ENCODE measurements at places on chromosomes 6 and 20.

DNA sequence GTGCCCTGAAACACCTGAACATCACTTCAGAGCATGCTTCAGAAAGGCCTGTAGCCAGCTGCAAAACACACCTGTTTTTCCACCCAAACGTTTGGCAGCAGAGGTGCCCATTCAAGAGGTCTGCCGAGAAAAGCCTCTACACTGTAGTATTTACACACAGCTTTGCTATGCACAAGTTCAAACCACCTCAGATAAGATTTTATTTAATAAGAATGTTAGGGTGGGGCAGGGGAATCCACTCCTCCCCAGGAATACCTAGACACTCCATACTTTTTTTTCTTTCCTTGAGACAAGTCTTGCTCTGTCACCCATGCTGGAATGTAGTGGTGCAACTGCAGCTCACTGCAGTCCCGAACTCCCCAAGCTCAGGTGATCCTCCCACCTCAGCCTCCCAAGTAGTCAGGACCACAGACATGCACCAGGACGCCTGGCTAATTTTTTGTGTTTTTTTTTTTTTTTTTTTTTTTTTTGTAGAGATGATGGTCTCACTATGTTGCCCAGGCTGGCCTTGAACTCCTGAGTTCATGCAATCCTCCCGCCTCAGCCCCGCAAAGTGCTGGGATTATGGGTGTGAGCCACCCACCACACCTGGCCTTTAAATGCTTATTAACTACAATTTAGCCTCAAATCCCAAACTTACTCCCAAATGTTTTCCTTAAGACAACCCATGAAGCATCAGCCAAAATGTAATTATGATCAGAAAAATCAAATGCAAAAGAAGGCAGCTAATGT, 9.7 kb downstream of the MRPL14 start:
- DNase-seq, result no peak

GRCh38 chr20:9300534-9300933, 213.9 kb upstream of the LAMP5 start:
- no peak for DNase-seq

DNA sequence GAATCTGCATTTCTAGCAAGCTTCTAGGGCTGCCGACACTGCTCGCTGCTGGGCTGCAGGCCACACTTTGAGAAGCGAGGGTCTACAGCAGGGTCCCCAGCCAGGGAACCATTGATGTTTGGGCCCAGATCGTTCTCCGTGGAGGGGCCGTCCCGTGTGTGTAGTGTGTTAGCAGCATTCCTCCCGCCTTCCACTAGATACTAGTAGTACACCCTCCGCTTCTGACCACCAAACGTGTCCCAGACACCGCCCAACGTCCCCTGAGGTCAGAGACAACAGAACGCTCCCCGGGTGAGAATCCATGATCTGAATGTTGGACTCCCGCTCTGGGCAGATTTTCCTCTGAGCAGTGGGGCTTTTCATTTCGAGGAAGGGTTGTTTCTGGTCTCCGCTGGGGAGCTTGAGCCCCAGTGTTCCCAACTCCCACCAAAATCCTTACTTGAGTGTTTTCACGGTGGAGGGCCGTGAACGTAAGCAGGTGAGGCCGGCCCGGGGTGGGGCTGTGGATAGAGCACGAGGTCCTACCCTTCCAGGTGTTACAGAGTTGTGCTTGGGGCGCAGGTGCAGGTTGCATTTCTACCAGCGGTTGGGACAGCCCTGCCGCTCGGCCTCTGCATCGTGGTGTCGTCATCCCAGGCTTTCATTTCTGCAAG, 124.6 kb downstream of the SYCP2 start:
- no peak for DNase-seq

DNA sequence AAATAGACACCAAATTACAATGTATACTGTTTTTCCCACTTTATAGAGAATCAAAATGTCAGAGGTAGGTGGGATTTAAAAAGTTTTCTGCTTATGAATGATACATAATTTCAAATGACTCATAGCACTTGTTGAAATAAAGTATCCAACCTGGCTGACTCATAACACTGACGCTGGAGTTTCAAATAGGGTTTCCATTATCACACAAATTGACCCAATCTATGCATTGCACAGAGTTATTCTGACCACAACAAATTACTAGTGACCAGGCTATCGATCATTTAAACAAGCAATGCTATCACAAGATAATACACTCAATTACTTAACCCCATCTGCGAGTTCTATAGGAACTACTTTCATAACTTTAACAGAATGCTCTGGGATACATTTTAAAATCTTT, 31.9 kb upstream of the PRELID3B start:
- DNase-seq, result no peak
